ENCODE measurements at places on chromosomes 3 and 15.

DNA sequence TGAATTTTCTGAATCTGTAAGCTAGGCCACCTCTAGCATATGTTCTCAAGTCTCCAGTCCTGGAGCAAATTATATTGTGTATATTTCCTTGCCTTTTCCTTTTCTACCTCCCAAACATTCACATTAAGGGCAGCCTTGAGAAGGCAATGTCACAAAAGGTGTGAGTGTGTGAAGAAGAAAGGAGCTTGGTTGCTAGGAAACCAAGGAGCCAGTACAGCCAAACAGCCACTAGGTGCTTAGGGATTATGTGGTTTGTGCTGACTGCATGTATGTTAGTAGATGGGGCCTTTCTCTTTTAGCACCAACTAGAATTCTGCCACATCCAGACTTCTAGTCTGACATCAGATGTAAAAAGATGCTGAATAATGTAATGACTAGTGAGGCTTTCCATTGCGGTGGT is 118.8 kb upstream of the DAZL start:
- DNase-seq = no peak

GRCh38 chr3:13039213-13039896 is 33.9 kb downstream of the IQSEC1 start:
- DNase-seq = no peak

DNA sequence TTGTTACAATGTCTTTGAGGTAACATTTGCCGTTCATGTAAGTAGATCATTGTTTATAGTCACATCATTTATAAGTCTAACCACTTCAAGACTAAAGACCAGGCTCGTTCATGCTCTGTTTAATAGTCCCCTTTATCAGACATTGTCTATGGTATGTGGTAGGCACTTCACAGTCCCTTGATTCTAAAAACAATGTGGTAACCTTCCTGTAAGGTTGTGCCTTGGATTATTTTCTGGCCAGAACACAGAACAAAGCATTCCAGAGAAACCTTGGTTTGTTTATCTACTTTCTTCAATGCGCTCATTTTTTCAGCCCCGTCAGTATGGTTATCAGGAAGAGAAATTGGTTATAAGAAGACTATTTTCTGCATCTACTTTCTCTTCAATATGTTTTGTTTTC is 16.3 kb upstream of the ST3GAL6 start:
- no peak for DNase-seq

DNA sequence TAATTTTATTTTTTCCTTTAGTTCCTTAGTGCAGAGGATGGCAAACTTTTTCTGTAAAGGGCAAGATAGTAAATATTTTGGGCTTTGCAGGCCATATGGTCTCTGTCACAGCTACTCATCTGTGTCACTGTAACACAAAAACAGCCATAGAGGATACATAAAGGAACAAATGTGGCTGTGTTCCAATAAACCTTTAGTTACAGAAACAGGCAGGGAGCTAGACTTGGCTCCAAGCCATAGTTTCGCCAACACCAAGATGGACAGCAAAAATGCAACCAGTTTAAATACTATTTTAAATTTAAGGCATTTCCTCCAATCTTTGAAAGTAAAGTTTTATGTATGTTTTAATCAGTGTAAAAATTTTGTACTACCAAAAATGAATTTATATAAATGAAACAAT is 753.4 kb downstream of the FHIT start:
- no peak for DNase-seq

GRCh38 chr3:468172-468571 is 271.6 kb downstream of the CHL1 start:
- no peak for DNase-seq

All from substantia nigra (tissue), 51 donors.